Stimulated activated CD4-positive, alpha-beta T cell treated with anti-CD3 and anti-CD28 coated beads, Interleukin-4, amount 100 ng/mL, for 4 hours (primary cell): ENCODE measurements at places on chromosomes 3 and 15.

- no peak for DNase-seq
Measured at GRCh38 chr15:91890614-91891013, 37.1 kb downstream of the SLCO3A1 start.

- no peak for DNase-seq
Measured at GRCh38 chr3:33025648-33026178, 71.2 kb downstream of the GLB1 start.

- no peak for DNase-seq
Measured at GRCh38 chr3:19173945-19174344, 25.6 kb downstream of the KCNH8 start.

- no peak for DNase-seq
Measured at GRCh38 chr15:80530737-80531365, 126.7 kb downstream of the ARNT2 start.

DNA sequence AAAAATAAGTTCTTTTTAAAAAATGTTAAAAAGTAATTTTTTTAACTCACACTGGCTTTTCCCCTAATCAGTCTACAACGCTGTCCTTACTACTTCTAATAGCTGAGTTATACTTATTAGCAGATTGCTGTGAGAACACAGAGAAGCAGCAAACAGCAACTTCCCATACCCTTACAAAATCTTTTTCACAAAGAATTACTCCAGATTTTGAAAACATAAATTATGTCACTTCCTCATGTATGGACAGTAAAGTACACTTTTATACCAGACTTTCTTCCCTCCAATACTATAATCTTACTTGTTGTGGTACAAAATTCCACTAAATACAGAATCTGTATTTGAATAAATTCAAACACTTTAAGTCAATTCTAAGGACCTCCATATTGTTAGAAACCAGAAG lies 2.1 kb downstream of the PHC3 start:
- DNase-seq = no peak
